ENCODE measurements at places on chromosomes 7 and 10.

- no peak for DNase-seq
Observed at GRCh38 chr7:75596727-75597614, 104.9 kb downstream of the SPDYE5 start.

DNA sequence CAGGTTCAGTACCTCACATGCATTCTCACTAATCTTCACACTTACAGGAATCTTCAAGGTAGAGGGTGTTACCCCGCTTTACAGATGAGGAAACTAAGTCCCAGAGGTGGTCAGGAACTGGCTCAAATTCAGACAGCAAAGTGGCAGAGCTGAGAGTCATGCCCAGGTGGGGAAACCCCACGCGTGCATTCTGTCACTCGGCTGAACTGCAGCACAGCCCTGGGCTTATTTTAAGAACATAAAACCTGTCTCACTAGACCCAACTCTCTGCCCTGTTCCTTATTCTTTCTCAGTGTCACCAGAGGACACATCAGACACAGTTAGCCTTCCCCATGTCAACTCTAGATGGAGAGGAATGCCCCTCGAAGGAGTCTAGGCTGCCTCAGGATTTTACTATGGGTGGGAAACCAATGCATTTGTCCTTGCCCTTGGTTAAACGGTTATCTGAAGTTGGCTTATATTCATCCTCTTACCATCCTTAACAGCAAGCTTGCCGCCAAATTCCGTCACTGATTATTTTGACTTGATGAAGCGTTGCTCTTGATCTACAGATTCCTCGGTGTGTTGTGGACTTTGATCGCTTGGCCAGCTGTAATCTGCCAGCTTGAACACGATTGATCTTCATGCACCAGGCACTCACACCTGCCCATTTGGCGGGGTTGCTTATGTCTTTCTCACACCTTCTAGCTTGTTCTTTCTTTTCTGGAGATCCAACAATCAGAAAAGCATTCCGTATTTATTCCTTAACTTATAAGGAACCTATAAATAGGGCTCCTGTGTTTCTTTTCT, 627.9 kb downstream of the SDK1 start:
- no peak for DNase-seq

DNA sequence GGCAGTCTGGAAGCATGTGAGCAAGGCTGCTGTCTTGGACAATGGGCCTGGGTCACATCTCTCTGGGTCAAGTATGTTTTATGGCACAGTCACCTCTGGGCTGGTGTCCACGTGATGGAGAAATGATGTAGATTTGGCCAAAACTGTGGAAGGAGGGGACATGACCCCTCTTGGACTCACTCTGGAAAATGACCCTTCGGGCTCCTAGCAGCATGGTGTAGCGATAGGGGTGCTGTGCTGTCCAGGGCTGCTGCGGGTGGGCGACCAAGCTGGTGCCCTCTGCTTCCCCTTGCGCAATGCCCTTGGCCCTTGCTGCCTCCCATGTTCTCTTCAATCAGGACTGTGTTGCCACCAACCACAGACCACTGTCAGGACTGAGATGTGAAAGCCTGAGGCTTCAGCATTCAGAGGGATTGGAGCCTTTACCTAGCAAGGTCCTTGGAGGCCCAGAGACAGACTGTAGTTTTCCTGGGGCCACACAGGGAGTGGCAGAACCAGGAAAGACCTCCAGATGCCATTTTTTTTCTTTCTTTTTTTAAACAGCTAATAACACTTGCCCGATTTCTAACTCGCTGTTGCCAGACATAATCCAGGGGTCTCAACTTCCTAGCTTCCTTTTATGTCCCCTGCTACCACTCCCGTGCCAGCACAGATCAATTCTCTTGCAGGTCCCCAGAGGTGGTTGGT, 6.1 kb downstream of the CYP26A1 start:
- DNase-seq = no peak

GRCh38 chr10:96632974-96633710, 46.3 kb upstream of the TM9SF3 start:
- no peak for DNase-seq

GRCh38 chr10:61918140-61918539, 16.6 kb downstream of the ARID5B start:
- DNase-seq = no peak

- DNase-seq = no peak
Observed at GRCh38 chr10:72842164-72842563, 51.4 kb upstream of the OIT3 start.

DNA sequence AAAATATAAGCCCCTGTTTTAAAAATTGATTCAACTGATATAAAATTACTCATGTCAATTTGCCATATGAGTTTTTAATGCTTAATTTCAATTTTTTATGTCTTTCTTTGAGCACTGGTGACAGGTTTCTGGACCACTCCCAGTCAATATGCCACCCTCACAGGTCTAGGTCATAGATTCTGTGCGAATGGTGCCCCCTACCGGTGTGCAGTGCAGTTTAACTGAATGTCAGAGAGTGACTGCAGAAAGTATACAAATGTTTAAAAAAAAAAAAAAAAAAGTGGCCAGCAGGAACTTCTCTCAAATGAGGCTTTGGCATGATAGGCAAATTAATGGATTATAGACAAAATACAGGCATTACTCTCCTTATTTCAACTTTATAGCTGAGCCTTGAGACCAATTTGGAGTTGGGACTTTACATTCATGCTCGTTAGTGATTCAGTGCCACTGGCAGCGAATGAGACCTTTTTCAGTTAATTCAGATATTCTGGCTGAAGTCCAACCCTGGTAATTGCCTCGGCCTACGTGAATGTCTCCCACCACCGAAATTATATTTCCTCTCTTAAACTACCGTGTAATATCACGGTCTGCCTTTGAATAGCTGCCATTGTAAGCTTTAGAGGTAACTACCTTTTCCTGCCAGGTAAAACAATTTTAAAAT, 427.6 kb downstream of the PHTF2 start:
- no peak for DNase-seq

DNA sequence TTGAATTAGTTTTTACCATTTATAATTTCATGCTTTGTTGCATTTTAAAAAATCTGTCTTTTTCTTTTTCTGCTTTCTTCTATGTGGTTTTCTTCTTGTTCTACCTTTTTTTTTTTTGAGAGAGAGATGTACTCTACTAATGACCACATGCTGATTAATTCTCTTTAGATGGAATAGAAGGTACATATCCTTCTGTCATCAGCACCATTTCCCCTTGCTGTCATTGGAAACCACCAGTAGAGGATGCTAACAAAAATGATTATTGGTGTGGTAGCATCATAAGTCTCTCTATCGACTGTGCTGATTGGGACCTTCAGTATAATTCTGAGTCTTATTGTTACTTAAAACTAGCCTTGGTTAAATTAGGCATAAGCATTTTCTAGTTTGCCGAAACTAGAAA, 3.6 kb downstream of the ZEB1 start:
- DNase-seq = no peak

DNA sequence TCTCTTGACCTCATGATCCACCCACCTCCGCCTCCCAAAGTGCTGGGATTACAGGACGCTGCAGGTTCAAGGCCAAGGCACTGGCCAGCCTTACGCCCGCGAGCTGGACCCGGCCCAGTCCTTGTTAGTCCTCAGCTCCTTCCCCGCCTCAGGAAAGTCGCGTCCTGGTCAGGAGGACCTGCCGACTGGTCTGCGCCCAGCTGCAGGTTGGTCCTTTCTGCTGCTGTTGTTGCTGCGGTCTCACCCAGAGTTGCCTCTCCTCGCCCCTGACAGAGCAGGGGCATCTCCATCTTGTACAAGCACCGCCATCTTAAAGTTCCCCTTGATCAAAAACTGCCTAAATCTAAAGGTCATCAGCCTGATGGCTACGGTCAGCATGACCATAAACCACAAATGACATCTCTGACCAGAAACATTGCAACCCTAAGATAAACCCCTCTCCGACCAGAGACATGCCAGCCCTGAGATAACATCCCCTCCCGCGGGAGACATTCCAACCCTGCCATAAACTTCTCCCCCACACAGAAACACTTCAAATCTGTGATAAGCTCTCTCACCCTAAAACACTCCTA, 13.9 kb upstream of the BMS1 start:
- DNase-seq = no peak

GRCh38 chr7:128112781-128113221, 81.6 kb upstream of the LRRC4 start:
- no peak for DNase-seq

All from skeletal muscle cell (primary cell).